Osteocyte (in vitro differentiated cells): ENCODE measurements at places on chromosomes 11 and 22. TPM values are rescaled to one million over a fixed set of nuclear protein-coding genes. Genes with fewer than 3 reads are reported as not detected.

- peak; percentile 94 for DNase-seq
These were observed 522.3 kb downstream of the BRD1 start for GRCh38 chr22:49305214-49305965.

- DNase-seq = no peak
These were observed 43.6 kb upstream of the CD5 start for GRCh38 chr11:61058583-61059259.

- DNase-seq = no peak
These were observed 172.9 kb upstream of the NECTIN1 start for GRCh38 chr11:119901657-119902577.

SPI1 gene
- not detected in 2 replicates for total RNA-seq

LUZP2 gene
- 2.7 and 3.5 TPM in 2 replicates for total RNA-seq

- no peak for DNase-seq
These were observed 7.7 kb downstream of the SLC37A2 start for GRCh38 chr11:125070699-125071254.

CD3G gene
- not detected in 2 replicates for total RNA-seq

DNA sequence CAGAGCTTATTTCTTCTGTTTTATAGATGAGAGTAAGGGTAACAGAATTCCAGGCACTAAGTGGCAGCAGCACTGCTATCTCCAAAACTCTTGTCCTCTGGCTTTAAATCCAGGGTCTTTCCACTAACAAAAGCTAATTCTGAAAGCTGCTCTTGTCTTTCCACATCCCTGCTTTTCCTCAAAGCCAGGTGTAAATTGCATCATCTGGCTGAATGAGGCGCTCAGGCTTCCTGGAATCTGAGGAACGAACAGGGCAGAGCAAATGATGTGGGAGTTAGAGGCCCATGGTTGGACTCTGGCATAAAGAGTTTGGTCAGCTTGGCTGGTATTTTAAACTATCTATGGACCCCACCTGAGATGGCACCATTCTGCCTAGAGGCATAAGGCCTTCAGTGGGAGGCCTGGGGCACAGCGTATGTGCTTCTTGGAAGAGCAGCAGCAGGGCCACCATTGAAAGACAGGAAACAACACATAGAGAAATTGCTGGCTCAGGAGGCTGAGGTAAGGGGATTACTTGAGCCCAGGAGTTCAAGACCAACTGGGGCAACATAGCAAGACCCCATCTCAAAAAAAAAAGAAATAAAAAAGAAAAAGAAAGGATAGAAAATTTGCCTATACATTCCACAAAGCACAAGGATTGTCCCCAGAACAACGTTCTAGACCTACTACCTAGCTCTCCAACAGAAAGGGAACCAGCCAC lies 1.9 kb downstream of the KCNJ5 start:
- no peak for DNase-seq

- DNase-seq = peak; percentile 81
These were observed 25.6 kb downstream of the FADS2 start for GRCh38 chr11:61853698-61854169.

POU2AF2 gene
- not detected in 2 replicates for total RNA-seq

- DNase-seq = peak; percentile 83
These were observed 103.6 kb upstream of the HSD17B12 start for GRCh38 chr11:43576803-43577521.

GRCh38 chr11:100984668-100985067 lies 144.9 kb downstream of the PGR start:
- no peak for DNase-seq

DNA sequence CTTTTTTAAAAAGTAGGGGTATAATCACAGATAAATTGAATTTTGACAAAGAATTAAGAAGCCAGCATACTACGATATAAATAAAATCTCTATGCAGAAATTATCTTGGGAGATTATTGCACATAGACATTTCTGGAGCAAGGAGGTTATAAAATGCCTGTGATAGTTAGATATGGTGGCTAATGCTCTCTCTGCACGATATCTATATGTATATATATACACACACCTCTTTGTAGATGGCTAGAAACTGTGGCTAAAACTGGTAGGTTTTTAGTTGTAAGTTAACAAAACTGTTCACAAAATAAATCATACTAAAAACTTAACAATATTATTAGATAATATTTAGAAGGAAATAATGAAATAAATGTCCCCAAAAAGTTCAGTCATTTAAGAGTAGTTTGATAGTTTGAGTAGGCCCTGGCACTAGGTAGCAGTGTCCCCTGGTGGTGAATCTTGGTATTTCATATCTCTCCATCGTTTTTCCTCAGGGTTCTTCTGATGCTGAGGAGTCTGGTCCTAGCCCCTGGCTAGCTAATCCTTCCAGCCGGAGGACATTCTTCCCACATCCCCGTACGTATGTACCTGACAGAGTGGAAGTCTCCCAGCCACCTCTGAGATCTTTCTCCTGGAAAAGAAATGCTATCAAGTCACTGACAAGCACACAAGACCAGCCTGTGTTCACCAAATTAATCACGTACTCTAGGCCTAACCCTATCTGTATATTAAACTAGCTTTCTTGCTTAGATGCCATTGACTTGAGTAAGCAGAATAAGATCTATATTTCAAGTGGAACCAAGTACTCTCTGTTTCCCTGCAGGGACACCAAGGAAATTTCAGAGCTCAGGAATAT lies 32.2 kb downstream of the ART5 start:
- DNase-seq = no peak

GRCh38 chr22:30795118-30795517 lies 100.4 kb downstream of the OSBP2 start:
- no peak for DNase-seq

- DNase-seq = no peak
These were observed 176.5 kb downstream of the TRPC6 start for GRCh38 chr11:101407324-101407723.

INPP5J gene
- 3.0 and 3.5 TPM in 2 replicates for total RNA-seq

DNA sequence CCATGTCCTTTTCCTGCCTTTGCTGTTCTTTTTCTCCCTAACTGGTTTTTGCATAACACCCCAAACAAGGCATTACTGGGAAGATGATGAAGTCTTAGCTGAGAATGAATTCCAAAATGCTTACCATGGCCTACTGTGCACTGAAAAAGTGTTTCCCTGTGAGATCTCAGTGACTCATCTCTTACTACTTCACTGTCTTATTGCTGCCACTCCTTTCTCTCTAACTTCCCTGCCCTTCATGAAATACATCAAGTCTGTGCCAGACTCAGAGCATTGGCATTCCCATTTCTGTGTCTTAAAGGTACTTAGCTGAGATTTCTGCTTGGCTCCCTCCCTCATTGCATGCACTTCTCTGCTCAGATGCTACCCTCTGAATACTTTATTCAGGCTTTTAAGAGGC lies 49.1 kb upstream of the MUC15 start:
- no peak for DNase-seq

DNA sequence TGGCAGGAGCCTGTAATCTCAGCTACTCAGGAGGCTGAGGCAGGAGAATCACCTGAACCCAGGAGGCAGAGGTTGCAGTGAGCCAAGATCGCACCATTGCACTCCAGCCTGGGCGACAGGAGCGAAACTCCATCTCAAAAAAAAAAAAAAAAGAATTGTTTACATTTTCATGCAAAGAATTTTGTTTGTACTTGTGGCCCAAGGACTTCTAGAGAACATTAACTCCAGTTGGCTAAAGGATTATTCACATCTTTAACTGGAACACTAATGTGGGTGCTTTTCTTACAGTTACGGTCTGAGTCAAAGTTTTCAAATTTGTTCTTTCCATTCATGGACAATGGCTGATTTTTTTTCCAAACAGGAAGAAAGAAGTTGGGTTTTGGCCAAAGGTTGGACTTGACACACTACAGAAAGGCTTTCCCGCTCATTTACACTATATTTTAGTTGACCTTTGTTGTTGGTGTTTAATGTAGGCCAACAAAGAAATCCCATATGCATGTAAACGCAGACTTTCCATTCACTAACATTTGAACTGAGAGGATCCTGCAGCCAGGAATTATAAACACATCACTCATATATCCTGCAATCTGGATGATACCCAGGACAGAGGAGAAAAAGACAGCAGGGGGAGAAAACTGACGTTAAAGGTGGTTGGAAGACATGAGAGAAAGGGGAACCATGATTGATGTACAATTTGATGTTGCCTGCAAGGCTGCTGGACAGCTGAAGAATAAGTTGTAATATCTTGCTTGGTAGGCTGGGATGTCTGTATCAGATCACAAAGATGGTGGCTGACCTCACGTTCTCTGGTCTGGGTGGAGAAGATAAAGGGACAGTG lies 13.1 kb downstream of the POU2AF1 start:
- DNase-seq = no peak

- DNase-seq = no peak
These were observed 52.5 kb downstream of the TRIM44 start for GRCh38 chr11:35714882-35715627.

DNA sequence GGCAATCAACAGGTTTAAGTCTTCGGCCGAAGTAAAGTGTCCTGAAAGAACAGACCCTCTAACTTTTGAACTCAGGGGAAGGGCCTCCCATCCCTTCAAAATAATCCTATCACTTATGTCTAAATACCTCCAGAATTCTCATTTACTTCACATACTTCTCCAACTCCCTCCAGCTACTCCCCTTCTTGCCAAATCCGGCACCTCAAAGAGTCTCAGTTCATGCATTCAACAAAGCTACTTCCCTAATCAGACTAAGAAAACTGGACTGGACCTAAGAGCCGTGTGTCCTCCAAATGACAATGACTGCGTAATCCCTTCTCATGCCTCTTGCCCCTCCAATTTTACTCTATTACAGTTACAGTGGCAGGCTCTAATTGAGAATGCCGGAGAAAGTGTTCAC lies 1.3 kb downstream of the DDB1 start:
- no peak for DNase-seq

GRCh38 chr11:27965559-27965958 lies 142.4 kb downstream of the KIF18A start:
- no peak for DNase-seq

DNA sequence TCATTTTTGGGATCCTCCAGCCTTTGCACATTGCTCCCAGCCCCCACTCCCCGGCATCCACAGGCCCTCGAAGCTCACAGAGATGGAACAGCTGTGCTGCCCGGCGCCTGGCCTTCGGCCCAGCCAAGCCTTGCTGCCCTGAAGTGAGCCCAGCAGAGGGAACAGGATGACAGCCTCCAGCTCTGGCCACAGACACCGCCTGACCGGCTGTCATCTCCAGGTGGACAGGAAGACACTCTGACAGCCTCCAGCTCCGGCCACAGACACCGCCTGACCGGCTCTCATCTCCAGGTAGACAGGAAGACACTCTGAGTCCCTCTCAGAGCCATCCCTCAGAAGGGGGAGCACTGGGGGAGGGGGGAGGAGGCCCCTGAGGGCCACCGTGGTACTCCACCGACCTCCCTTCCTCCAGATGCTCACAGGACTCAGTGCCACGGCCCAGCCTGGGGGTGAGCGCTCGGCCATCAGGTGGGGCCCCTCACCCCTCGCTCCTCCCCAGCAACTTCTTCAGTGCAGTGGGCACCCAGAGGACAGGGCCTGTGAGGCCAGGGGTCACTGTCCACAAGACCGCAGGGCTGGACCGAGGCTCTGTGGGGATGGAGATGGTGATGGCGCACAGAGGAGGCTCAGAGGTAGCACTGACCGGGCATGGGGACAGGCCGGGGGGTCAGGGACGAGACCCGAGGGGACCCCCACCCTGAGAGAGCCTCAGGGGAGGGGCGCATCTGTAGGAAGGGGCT lies 58.6 kb downstream of the BRD1 start:
- no peak for DNase-seq

- no peak for DNase-seq
These were observed 17.2 kb downstream of the TEF start for GRCh38 chr22:41398921-41399320.

DNA sequence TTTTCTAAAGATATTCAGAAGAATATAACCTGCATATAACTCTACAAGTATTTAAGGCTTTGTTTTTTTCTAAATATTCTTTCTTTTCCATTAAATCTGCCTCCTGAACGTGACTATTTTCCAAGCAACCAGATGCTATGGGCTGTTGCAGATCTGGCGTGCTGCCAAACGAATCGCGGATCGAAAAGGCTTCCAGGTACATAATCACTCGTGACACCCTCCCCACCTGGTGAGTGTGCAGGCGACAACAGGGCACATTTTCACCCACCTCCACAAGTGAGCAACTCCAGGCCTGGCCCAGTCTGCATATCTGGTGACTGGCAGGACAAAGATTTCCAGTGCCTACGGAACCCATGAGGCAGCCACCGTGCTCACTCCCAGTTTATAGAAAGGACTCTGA lies 660.1 kb downstream of the OPCML start:
- DNase-seq = no peak

GRCh38 chr11:2927851-2928604 lies 1.2 kb downstream of the PHLDA2 start:
- DNase-seq = no peak

BEST1 gene
- total RNA-seq = 0.81 and 2.0 TPM in 2 replicates

GRCh38 chr11:70415642-70416395 lies 17.5 kb downstream of the CTTN start:
- DNase-seq = no peak

OSBP2 gene
- 3.8 and 4.2 TPM in 2 replicates for total RNA-seq

GRCh38 chr11:4697585-4697984 lies at the start of gene OR51E2:
TSS of gene OR51E2 (minus strand) at chr11:4697853. CDS start at chr11:4682711, 15,142 bp downstream.
- no peak for DNase-seq

DNA sequence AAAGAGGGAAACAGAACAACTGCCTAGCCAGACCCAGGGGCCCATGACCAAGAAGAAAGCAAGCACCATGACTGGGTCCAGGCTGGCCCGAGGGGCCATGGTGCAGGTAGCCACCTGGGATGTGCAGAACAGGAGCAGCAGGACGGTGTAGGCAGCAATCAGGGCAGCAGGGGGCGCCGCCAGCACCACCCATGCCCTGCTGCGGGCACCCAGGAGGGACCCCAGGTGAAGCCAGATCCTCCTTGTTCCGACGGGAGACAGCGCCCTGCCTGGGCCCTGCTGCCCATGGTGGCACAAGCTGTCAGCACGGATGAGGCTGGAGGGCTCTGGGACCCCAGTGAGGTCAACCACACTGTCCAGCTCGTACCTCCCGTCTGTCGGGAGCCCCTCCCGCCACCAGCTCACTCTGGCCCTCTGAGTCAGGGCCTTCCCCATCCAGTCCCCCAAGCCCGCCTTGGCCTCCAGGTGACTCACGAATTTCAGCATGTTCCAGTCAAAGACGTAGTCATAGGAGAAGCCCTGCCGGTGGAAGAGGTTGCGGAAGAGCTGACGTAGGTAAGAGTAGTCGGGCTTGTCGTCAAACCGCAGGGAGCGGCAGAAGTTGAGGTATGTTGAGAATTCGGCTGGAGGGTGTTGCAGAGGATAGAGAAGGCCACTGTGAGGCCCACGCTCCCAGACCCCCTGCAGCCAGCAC lies 18.8 kb downstream of the CSNK1E start:
- DNase-seq = no peak

DNA sequence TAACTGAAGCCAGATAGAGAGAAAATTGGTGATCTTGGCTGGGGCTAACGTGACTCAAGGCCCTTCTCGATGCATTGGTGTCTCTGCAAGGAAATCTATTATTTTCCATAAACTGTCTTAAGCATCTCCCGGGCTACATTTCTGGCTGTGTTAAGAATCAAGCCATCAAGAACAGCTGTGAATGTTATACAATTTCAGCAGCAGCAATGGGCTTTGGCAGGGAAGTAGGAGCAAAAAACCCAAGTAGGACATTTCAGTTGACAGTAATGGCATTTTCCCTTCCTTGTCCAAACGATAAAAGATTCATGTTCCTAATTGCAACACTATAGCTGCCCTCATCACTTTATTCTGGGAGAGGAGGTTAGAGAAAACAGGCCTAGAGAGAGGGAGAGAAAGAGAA lies 335.0 kb downstream of the CADM1 start:
- DNase-seq = no peak

HPX gene
- 1.4 and 1.9 TPM in 2 replicates for total RNA-seq

CNTF gene
- 1.1 and 1.6 TPM in 2 replicates for total RNA-seq

PTPN5 gene
- total RNA-seq = not detected in 2 replicates

- DNase-seq = no peak
These were observed 78.4 kb upstream of the SEZ6L start for GRCh38 chr22:26090821-26091220.
